ENCODE measurements at places on chromosomes 4 and X.

GRCh38 chr4:187027272-187027671, 303.6 kb upstream of the FAT1 start:
- no peak for DNase-seq

DNA sequence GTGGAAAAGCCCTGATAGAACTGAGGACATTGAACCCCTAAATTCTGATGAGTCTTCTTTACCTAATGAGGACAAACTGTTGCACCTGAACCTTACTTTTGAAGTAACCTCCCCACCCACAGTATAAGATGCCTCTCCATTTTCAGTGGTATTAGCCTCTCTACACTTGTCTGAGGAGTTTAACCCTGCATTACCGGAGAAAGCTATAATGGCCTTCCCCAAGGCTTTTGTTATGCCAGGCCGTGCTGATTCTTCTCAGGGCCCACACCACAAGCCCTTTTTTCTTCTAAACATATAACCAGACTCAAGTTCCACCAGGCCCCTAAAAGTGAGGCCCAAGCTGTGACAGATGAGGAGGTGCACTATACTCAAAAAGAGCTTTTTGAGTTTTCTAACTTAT, 345.8 kb upstream of the GRID2 start:
- no peak for DNase-seq

- DNase-seq = no peak
These were observed 103.8 kb upstream of the LEF1 start for GRCh38 chr4:108272561-108272960.

- no peak for DNase-seq
These were observed 715.1 kb downstream of the FSTL5 start for GRCh38 chr4:161448550-161449180.

- no peak for DNase-seq
These were observed 152.1 kb upstream of the HPGD start for GRCh38 chr4:174674305-174674840.

- DNase-seq = no peak
These were observed 57.7 kb upstream of the SPANXB1 start for GRCh38 chrX:140944710-140945109.

DNA sequence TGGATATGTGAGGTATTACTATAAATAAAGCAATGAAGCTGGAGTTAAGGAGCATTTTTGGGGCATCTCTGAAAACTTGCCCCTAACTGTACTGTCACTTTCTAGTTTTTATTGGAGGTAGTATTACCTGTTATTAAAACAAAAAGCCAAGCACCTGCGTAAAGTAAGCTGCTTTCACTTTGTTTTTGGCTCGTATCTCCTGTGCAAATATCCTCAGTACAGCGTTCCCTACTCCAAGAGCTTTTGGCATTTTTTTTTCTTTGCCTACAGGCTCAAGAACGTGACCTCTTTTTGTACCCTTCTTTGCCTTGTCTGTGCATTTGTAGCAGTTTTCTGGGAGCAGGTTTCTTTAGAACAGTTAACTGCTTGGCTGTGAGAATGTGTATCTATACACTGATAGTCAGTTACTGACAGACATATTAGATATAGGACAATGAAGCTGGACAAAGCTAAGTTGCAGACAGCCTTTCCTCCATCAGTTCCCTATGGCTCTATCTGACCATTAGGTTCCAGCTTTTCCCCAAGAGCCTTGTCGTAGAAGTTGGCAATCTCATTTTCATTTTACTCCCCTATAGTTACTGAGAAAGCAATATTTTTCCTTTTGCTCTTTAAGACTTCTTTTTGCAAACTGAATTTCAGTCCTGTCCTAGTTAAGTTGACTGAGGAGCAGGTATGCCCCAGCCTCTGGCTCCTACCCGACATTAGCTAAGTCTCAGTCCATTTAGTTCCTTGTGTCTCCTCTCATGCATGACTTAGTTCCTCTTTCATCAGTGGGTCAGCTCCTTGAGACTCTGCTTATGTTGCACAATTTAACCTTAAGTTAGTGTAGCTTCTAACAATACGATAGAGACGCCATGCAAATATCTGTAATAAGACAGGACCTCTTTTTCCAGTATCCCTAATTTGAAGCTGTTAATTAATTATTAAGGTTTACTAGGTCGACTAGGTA, 71.5 kb upstream of the HPRT1 start:
- DNase-seq = no peak

- DNase-seq = no peak
These were observed 58.5 kb downstream of the PGRMC2 start for GRCh38 chr4:128228845-128229795.

DNA sequence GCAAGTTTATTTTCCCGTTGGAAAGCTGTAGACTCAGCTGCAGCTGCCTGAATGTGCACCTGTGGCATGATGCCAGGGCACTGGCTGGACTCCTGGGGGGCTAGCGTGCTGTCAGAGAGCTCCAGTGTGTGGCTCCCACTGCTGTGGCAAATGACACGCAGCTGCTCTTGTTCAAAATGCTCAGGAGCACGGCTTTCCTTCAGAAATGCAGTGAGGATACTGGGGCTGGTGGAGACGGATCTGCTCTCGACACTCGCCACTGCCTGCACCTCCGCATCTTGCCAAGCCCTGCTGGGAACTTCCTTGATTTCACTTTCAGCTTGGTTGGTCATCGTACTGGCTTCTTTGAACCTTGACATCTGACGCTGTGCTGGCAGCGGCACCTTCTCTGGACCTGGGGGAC, 58.7 kb downstream of the GPRIN3 start:
- no peak for DNase-seq

DNA sequence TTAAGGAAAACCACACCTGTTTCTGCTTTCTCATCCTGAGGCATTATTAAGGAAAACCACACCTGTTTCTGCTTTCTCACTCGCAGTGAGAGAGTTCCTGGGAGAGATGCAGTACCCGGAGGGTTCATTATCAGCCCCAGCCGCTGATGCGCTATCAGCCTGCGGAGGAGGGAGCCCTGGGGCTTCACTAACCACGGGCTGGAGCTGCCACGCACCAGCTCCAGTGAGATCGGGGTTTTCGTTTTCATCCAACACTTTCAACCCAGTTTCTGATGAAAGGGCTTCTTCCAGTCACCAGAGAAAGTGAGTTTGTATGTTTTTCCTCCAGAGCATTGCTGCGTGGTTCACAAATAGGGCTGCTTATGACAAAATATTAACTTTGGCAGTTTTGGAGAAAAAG, 93.2 kb upstream of the PRKX start:
- DNase-seq = no peak

All from midbrain (tissue), 1 donor.